Activated T-cell treated with anti-CD3 and anti-CD28 coated beads, Interleukin-2, amount 50 U/mL, for 4 hours (primary cell): ENCODE measurements at places on chromosomes 4 and X. TPM values are rescaled to one million over a fixed set of nuclear protein-coding genes. Genes with fewer than 3 reads are reported as not detected.

PABPC4L gene
- not detected for total RNA-seq

ASB11 gene
- not detected for total RNA-seq

NR3C2 gene
- 1.3 TPM for total RNA-seq

CSAG3 gene
- total RNA-seq = not detected

BEX1 gene
- 1.2 TPM for total RNA-seq

REELD1 gene
- total RNA-seq = 0.43 TPM

ARHGAP6 gene
- total RNA-seq = not detected

C4orf51 gene
- total RNA-seq = not detected

GAB1 gene
- total RNA-seq = 0.61 TPM

NPNT gene
- 0.26 TPM for total RNA-seq

DNA sequence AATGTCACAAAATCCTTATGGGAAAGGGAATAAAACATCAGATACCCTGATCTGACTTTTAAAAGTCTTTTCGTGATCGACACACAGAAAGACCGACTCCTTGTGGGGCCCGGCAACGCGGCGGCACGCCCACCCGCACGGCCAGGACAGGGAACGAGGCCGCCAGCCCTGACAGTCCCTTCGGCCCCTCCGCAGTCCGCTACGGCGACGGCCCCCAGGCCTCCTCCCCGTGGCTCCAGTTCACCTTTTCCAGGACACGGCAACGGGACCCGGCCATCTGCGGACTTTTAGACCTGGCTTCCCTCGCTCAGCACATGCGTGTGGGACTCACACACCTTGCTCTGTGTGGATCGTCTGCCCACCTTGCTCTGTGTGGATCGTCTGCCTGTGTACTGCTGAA, 33.6 kb upstream of the GTPBP6 start:
- no peak for DNase-seq

- DNase-seq = no peak
These were observed 169.9 kb downstream of the ZNF330 start for GRCh38 chr4:141390571-141390970.

GRCh38 chr4:119652998-119653397, 24.4 kb upstream of the PDE5A start:
- no peak for DNase-seq

- DNase-seq = no peak
These were observed 31.1 kb downstream of the BMP15 start for GRCh38 chrX:50941638-50942037.

- no peak for DNase-seq
These were observed 45.6 kb upstream of the CCSER1 start for GRCh38 chr4:90081432-90082144.

- DNase-seq = no peak
These were observed 552.6 kb upstream of the INTU start for GRCh38 chr4:127080141-127080540.

GRCh38 chr4:51859476-51860031, 16.6 kb downstream of the DCUN1D4 start:
- DNase-seq = no peak

DNA sequence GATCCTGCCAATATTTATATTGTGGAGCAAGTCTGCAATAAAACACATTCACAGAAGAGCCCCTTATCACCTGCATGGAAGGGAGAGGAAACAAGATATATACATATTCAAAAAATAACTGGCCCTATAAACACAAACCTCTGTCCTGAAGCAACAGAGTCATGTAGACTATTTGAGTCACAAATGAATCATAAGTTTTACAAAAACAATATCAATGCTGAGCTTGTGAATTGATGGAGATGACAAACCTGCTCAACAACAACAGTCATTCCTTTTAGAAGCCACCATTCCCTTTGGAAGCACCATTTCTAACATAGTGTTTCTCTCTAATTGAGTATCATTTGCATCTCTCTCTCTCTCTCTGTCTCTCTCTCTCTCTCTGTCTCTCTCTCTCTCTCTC, 313.9 kb downstream of the MID1IP1 start:
- DNase-seq = no peak

DNA sequence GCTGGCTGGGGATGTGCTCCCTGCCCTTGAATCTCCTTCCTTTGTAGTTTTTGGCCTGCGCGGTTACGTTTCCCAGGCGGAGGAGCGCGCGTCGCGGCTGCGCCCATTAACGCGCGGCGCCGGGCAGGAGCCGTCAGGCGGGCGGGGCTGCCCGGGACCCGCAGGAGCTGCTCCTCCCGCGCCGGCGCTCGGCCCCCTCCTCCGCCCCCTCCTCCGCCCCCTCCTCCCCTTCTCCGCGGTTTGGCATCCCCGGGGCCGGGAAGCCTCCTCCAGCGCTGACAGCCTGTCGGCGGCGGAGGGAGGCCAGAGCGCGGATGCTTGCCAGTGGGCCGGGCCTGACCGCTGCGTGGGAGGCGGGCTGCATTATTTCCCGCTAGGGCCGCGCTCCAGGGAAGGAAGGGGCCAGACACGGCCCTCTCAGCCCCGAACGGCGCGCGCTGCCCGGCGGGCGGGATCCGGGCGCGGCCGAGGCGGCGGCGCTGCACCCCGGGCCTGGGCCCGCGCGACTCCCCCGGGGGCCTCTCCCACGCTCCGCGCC, at the start of gene DCLK2:
Gene DCLK2, plus strand, starts transcription at position 405 of the 538 bp plus-strand sequence. CDS start 583 bp downstream, outside the sequence.
- no peak for DNase-seq

DNA sequence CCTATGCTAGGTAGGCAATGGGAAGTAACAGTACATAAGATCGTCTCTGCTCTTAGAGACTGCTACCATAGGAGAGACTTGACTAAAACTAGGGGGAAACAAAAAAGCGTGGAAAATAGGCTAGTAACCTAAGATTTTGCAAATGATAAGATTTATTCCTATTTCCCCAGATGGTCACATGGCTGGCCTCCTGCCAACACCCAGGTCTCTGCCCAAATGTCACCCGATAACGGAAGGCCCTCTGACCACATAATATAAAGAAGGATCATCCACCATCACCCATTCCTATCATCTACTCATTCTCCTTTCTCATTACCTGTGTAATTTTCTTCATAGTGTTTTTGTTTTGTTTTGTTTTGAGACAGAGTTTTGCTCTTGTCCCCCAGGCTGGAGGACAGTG, 4.7 kb downstream of the LAMP2 start:
- DNase-seq = no peak

- no peak for DNase-seq
These were observed 81.1 kb downstream of the MBNL3 start for GRCh38 chrX:132407691-132408090.

GRCh38 chr4:154491341-154492271, at the start of gene DCHS2:
DCHS2 (minus strand) TSS chr4:154491799; CDS start chr4:154491355, 444 bp downstream.
- no peak for DNase-seq

DNA sequence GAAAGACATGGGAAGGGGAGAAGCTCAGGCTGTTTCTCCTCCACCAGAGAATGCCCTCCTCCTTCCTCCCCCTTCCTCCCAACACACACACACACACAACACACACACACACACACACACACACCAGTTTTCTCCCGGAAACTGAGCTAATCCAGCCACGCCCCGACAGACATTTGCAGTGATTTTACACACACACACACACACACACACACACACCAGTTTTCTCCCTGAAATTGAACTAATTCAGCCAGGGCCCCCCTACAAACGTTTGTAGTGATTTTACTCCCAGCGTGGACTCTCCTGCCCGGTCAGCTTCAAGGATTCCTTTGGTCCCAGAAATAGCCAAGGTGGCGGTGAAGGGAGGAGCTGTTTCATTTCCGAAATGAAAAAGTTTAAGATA, 32.9 kb upstream of the STX18 start:
- peak; percentile 15 for DNase-seq

- no peak for DNase-seq
These were observed 691.0 kb downstream of the GRID2 start for GRCh38 chr4:92994727-92995126.

- no peak for DNase-seq
These were observed 2.2 kb upstream of the VGLL1 start for GRCh38 chrX:136529795-136530194.

- no peak for DNase-seq
These were observed 129.0 kb downstream of the C4orf51 start for GRCh38 chr4:145808848-145809512.

DNA sequence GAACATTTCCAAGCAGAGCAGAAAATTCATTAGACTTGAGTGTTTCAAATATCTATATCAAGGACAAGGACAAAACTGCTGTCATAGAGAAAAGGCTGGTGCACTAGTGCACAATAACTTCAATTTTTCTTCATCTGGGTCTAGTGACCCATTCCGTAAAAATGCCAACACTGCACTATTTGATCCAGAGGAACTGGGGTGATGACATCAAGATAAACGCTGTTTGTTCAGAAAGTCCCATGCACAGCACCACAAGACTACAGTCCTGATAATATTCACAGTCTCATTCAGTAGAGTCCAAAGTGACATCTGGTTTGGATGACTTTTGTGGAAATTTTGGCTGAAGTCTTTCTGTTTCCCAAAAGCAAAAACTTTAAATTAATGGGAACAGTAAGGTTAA, 303.5 kb upstream of the GALNT7 start:
- DNase-seq = no peak

- no peak for DNase-seq
These were observed 205.9 kb downstream of the LDB2 start for GRCh38 chr4:16692524-16692923.

GRCh38 chrX:134481339-134481738, 21.4 kb downstream of the HPRT1 start:
- DNase-seq = no peak

- no peak for DNase-seq
These were observed 10.9 kb upstream of the RHOXF2 start for GRCh38 chrX:120147537-120147936.

- no peak for DNase-seq
These were observed 17.5 kb upstream of the CORIN start for GRCh38 chr4:47855350-47855749.

GRCh38 chr4:172153719-172154118, 340.5 kb downstream of the GALNTL6 start:
- DNase-seq = no peak

DNA sequence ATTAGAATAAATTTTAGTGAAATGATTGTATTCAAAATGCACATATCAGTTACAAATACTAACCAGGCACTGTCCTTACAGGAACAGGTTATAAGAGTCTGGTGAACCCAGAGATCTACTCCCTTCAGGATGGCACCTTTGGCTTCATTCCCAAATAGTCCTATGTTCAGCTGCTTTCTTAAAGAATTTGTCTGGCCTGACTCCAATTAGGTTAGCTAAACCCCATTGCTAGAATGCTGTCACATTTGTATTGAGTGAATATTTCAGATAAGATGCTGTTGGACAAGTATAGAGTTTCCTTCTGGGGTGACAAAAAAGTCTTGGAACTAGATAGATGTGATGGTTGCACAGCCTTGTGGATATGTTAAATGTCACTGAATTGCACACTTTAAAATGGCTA, 69.4 kb downstream of the EFHC2 start:
- no peak for DNase-seq
